ENCODE measurements at places on chromosomes 7 and 10.
A peak's percentile ranks its signal among the peaks of the same experiment; 100 is the strongest.

- no peak for DNase-seq
These were observed 490.0 kb downstream of the CNTNAP2 start for GRCh38 chr7:146606628-146607027.

DNA sequence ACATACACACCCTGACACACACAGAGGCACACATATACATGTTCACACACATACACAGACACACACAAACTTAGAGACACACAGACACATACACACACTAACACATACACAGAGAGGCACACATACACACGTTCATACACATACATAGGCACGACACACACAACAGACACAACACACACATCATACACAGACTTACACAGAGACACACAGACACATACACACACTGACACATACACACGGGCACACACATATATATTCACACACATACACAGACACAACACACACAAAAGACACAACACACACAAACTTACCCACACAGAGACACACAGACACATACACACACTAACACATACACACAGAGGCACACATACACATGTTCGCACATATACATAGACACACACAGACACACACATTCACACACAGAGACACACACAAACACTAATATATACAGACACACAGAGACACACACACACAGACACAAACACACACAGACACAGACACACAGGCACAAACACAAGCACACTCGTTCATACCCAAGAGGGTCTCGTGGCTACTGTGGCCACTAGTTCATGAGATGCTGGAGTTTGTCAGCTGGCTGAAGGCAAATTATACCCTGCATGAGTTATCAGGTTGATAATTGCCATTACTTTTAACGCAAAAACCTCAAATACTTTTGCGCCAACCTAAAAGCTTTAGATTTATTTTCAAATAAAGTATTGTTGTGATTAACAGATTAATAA is 17.7 kb upstream of the KLF6 start:
- no peak for DNase-seq

- no peak for DNase-seq
These were observed 1.8 kb downstream of the C10orf95 start for GRCh38 chr10:102449321-102450123.

- DNase-seq: no peak
These were observed 153.0 kb downstream of the GRK5 start for GRCh38 chr10:119360181-119360921.

GRCh38 chr10:30821994-30822692 is 192.6 kb upstream of the LYZL2 start:
- no peak for DNase-seq

DNA sequence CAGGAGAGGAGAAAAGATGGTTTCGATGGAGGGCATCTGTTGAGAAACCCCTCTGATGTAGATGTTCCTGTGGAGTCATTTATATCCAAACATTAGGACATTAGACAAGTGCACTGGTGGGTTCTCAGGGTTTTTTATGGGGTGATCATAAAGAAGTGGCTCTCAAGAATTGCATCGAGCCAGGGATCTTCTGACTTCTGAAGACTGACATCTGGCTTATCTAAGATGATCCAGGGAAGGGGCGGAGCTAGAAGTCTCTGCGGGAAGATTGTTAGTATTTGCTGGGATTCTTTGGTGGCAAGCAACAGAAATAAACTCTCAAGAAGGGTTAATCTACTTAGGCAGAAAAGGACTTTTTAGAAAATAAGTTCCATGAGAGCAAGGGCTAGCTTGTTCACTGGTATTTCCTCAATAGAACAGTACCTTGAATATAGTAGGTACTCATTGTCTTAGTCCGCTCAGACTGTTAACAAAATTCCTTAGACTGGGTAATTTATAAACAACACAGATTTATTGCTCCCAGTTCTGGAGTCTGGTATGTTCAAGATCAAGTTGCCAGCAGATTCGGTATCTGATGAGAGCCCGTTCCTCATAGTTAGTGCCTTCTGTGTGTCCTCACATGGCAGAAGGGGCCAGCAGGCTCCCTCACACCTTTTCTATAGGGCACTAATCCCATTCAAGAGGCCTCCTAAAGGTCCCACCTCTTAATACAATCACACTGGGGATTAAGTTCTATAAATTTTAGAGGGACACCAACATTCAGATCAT is 28.5 kb upstream of the SYPL1 start:
- DNase-seq: no peak

- DNase-seq: no peak
These were observed 6.5 kb downstream of the DBNL start for GRCh38 chr7:44050915-44051560.

DNA sequence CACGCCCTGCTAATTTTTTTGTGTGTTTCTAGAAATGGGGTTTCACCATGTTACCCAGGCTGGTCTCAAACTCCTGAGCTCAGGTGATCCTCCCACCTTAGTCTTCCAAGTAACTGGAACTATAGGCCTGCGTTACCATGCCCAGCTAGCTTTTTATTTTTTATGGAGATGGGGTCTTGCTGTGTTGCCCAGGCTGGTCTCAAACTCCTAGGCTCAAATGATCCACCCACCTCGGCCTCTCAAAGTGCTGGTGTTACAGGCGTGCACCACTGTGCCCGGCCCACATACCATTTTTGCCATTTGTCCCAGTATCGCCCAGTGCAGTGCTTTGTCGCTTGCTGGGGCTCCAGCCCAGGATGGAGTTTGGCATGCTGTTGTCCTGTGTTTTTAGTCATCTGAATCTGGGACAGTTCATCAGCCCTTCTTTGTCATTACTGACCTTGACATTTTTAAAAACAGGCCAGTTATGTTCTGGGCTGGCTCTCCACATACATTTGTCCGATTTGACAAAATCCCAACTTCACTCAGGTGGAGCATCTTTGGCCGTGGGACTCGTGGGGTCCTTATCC is 16.7 kb downstream of the FOXK1 start:
- no peak for DNase-seq

GRCh38 chr10:84397735-84398144 is 69.4 kb downstream of the CCSER2 start:
- DNase-seq: no peak

- no peak for DNase-seq
These were observed 17.1 kb downstream of the EIF4H start for GRCh38 chr7:74191231-74191630.

- peak; percentile 75 for DNase-seq
These were observed 94.1 kb downstream of the PIP4K2A start for GRCh38 chr10:22620140-22620857.

- DNase-seq: no peak
These were observed 149.8 kb downstream of the DYNC1I1 start for GRCh38 chr7:95922191-95922590.

DNA sequence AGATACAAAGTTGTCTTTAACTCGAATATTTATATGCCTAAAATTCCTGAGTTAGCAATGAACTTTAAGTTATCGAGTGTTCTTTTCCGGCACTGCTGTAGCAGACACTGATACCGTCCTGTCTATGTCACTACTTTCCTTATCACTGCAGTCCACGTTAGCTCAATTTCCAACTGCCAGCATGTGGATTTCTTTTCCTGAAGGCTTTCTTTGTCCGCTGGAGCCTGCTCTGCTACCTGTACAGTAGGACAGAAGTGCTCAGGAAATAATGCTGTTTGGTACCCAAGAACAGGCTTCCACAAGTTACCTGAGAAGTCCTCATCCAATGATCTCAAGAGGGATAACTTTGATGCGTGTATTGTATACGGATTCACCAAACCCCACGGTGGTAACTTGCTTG is 329.4 kb downstream of the NXPH1 start:
- no peak for DNase-seq

- DNase-seq: no peak
These were observed 3.4 kb downstream of the KCNIP2 start for GRCh38 chr10:101840102-101840684.

GRCh38 chr7:129854401-129854800 is 98.4 kb downstream of the UBE2H start:
- no peak for DNase-seq

Data from left hindlimb (tissue), 1 donor.